ENCODE measurements at places on chromosomes 1 and 21.

DNA sequence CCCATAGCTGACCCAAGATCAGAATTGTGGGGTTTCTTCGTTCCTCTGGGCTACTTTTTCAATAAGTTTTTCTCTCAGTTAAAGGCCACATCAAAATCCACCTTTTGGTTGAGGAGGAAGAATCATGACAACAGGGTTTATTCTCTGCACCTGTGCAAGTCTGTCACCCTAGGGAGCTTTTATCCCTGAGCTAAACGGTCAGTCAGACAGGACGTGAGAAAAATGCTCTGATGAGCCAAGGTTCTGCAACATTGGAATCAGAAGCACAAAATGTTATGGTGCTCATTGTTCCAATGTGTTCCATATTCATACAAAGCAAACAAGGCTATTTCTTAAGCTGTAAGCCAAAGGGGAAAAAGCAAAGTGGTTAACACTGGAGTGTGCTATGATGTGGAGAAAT lies 7.4 kb upstream of the ERICH3 start:
- DNase-seq = no peak

DNA sequence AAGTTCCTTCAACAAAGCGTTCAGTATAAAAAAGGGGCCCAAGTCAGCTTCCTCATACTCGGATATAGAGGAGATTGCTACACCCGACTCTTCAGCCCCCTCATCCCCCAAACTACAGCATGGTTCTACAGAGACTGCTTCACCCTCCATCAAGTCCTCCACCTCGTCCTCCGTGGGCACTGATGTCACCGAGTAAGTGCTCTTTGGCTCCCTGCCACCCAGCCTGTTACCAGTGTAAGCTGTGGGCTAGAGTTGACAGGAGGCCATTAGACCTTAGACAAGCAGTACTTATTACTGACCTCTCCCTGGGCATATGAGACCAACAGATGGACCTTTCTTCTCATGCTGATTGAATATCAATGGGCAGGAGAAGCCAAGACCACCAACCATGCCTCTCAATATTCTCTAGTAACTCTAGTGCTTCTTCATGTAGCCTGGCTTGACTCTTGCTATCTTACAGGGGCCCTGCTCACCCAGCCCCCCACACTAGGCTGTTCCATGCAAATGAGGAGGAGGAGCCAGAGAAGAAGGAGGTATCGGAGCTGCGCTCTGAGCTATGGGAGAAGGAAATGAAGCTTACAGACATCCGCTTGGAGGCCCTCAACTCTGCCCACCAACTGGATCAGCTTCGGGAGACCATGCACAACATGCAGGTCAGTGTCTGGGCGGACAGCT lies 20.9 kb upstream of the IPO9 start:
- no peak for DNase-seq

DNA sequence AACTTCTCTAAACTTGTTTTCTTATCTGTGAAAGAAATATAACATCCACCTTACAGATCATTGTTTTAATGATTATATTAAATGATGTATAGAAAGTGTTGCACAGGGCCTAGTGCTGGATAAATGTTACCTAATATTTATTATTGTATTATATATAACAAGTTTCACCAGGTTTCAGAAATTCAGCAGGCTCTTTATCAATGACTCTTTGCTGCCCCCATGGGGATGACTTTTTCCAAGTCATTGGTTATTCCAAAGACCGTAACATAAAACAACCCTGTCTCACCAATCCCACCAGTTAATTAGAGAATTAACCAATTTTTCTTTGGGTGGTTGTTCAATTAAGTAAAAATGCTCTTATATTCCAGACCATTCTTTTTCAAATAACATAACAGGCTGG lies 7.3 kb upstream of the DEDD start:
- no peak for DNase-seq

GRCh38 chr1:76613886-76614285 lies 253.4 kb upstream of the ST6GALNAC5 start:
- DNase-seq = no peak

- no peak for DNase-seq
These were observed 49.9 kb downstream of the C8B start for GRCh38 chr1:56915960-56916359.

DNA sequence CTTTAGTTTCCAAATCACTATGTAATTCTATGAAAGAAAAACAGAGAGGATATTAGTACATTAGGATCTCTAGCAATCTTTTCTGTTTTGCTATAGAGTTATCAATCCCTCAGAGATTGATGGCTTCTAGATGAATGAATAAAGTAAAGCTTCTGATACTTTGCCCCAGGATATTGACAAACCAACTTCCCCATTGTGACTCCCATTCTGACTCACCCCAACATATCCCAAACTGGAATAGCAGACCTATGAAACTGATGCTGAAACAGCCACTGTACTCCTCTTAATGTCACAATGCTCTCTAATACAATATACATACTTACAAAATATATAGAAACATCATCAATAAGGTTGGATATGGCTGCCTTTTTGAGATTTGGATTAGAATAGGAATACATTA lies 442.1 kb upstream of the NR5A2 start:
- no peak for DNase-seq

GRCh38 chr21:45460611-45461368 lies 55.8 kb downstream of the COL18A1 start:
- no peak for DNase-seq
